CD4-positive, alpha-beta T cell treated with Interleukin-15 for 4 hours (primary cell): ENCODE measurements at places on chromosomes 4 and X.

DNA sequence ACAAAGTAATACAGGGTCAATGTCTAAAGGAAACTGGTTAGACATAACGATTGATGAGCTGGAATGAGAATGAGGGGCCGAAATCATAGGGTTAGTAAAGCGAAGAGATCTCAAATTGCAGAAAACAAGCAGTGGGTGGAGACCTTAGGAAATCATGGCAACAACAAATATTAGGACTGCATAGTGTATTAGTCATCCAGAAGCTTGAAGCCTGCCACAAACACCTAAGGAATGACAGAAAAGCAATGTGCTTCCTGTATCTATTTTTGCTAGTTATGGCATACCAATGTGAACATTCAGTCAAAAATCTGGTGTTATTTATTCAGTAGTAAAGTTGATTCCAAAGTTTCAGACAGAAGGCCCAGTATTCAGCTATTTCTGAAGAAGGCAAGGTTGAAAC is 410.9 kb upstream of the CT83 start:
- no peak for DNase-seq

GRCh38 chr4:87624698-87625097 is 16.4 kb downstream of the DSPP start:
- no peak for DNase-seq

DNA sequence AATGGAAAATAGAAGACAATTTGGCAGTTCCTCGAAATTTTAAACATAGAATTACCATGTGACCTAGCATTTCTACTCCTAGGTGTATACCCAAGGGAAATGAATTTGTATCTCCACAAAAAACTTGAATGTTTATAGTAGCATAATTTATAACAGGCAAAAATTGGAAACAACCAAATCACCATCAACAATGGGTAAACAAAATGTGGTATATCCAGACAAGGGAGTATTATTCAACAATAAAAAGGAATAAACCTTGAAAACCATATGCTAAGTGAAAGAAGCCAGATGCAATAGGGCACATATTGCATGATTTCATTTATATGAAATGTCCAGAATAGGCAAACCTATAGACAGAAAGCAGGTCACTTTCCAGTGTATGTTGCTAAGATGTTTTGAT is 83.8 kb downstream of the SNX25 start:
- DNase-seq: no peak

DNA sequence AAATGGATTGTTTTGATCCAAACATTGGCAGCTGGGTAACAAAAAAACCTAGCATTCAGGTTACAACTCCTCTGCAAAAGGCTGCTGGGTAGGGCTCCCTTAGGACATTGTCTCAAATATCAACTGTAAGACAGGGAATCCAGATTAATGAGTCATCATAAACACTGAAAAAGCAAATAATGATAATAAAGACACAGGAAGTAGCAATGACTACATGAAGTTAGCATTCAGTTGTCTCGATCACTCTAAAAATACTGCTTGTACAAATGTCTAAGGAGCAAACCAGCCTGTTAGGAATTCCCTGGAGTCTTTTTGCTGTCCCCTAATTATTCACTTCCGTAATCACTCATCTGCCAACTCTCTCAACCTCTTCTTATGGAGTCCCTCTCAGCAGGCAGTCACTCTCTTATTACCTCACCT is 259.2 kb downstream of the GPC3 start:
- no peak for DNase-seq

DNA sequence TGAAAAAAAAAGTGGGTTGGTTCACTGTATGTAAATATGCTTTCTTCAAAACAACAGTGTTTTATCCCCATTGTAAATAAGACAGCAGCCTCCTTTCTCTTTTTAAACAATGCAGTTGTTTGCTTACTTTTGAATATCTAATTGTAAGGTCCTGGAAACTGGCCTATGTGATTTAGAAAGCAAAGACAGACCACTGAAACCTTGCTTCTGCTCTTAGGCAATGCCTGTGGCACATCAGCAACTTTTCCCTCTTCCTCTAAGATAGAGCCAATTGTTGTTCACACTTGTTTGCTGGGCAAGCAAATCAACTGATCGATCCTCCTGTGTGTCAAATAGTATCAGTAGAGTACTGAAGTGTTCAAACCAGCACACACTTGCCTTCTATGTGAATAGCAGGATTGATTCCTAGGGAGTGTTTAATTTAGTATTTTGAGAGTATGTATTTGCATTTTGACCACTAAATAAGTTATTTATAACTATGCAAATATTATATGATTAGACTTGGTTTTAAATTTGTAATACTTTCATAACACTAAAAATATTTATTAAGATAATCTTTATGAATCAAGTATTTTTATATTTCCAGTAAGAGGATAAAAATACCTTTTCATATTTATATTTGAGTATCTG is 55.4 kb upstream of the GRPR start:
- DNase-seq: no peak

GRCh38 chrX:57137501-57137900 is 304 bp upstream of the SPIN2A start:
- DNase-seq: no peak

- no peak for DNase-seq
Observed at GRCh38 chrX:19715711-19716638, 171.4 kb downstream of the SH3KBP1 start.

- DNase-seq: no peak
Observed at GRCh38 chr4:8331575-8331955, 62.0 kb downstream of the HTRA3 start.

DNA sequence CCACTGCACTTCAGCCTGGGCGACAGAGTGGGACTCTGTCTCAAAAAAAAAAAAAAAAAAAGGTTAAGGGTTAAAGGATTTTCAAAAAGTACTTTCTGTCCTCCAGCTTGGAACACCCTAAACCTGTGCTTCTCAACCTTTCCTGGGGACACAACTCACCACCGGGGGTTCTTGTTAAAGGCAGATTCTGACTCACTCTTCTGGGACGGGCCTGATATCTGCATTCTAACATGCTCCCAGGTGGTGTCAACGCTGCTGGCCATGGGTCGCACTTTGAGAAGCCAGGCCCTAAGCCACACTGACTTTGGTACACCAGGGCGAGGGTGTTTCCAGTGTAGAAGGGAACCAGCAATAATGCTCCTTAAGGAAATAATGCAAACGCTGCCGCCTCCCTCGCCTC is 46.1 kb downstream of the AFAP1 start:
- DNase-seq: no peak

DNA sequence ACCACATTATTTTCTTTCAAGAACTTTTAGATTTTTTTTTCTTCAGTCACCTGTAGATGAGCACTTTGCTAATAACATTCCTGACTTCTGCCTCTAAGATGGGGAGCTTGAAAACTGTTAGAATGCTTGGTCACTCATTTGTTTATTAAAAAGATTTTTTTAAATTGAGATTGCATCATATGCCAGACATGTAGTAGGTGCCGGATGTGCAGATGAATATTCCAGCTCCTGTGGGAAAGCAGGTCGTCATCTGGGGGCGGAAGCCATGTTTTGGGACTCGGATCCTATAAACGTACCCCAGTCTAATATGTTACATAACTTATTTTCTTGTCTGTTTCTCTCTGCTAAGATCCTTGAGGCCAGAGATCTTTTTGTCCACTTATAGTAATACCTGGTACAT is 236.8 kb downstream of the ARHGAP10 start:
- no peak for DNase-seq
